Endothelial cell (in vitro differentiated cells): ENCODE measurements at places on chromosomes 13 and 19.

DNA sequence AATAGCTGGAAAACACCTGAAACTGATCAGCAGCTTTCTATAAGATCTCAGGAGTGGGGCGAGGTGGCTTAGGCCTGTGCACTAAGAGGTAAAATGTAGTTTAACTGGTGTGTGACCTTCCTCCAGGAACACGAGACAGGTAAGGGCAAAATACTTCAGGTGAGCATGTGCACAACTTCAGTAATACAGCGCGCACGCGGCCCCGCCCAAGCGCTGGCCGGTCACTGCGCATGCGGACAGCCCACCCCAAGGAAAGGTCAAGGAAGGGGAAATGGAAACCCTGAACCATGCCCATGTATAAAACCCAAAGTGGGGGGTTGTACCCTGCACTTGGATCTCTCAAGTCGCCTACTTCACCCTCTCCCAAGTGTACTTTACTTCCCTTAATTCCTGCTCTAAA lies 49.4 kb upstream of the ARHGEF7 start:
- peaks cover 33% of the 10 kb centered on the region for H3K4me1 ChIP-seq
- H3K36me3 ChIP-seq, result peaks cover 3% of the 10 kb centered on the region
- H3K27ac ChIP-seq, result no peak overlapping the region
- H3K27me3 ChIP-seq, result peaks cover 4% of the 10 kb centered on the region

- no peaks in the 10 kb centered on the region for H3K27me3 ChIP-seq
- H3K4me1 ChIP-seq, result no peaks in the 10 kb centered on the region
- no peak overlapping the region for H3K27ac ChIP-seq
- peaks cover 21% of the 10 kb centered on the region for H3K36me3 ChIP-seq
- no peak for DNase-seq
- no peak overlapping the region for H3K4me3 ChIP-seq
Observed at GRCh38 chr13:48334534-48335127, 31.1 kb downstream of the RB1 start.

DNA sequence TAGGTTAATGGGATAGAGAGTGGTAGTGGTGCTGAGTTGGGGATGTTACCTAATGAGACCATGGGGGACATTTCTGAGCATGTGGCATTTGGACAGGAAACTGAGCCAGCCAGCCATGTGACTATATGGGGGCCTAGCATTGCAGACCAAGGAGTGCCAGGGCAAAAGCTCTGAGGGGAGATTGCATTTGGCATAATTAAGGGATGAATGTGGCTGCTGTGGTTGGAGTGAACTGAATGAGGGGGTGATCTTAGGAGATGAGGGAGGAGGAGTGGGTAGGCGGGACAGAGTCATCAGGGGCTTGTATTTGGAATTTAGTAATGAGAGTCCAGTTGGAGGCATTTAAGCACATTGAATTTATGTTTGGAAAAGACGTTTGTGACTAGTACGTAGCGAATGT lies 6.6 kb downstream of the PCCA start:
- no peak overlapping the region for H3K4me3 ChIP-seq
- peaks cover 18% of the 10 kb centered on the region for H3K4me1 ChIP-seq
- no peak for DNase-seq
- H3K27ac ChIP-seq, result no peak overlapping the region
- peaks cover 11% of the 10 kb centered on the region for H3K36me3 ChIP-seq
- peaks cover 5% of the 10 kb centered on the region for H3K27me3 ChIP-seq

DNA sequence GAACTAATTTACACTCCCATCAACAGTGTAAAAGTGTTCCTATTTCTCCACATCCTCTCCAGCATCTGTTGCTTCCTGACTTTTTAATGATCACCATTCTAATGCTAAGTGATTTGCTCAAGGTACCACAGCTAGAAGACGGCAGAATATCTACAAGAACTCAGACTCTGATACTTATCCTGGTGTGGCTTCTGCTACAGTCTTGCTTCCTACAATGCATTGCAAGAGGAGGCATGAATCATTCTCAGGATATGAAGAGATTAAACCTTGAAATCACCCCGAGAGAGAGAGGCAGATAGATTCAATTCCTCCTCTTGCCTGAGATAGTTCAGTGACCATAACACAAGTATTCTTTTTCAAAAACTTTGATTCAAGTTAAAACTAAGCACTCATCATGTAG lies 306.4 kb downstream of the TBC1D4 start:
- DNase-seq, result no peak
- H3K27me3 ChIP-seq, result peaks cover 3% of the 10 kb centered on the region
- H3K4me3 ChIP-seq, result no peak overlapping the region
- peaks cover 1% of the 10 kb centered on the region for H3K4me1 ChIP-seq

GRCh38 chr19:29741776-29742175 lies 26.7 kb upstream of the C19orf12 start:
- no peak overlapping the region for H3K4me3 ChIP-seq
- H3K27me3 ChIP-seq, result peaks cover 9% of the 10 kb centered on the region
- H3K4me1 ChIP-seq, result no peaks in the 10 kb centered on the region
- H3K36me3 ChIP-seq, result no peaks in the 10 kb centered on the region
- DNase-seq, result no peak

DNA sequence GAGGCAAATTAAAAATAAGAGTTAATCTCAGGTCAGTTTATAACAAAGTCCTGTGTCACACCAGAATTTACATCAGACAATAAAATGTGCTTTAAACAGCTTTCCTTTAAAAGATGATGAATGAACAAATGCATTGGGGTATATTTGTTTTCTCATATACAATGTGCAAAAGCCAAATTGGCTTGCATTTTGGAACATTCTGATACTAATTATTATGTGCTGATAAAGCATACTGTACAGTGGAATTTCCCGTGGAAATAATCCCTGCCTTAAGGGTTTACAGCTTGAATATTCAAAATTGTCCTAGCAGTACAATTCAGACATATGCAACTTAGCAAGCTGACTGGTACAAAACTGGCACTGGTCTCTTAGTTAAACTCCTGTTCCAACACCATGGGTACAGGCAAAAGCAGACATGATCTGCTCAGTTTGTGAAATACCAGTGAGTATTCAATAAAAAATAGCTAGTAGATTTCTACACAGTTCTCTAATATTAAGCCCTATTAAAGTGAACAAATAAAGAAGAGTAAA lies 373.4 kb downstream of the SLITRK1 start:
- no peak overlapping the region for H3K4me3 ChIP-seq
- no peaks in the 10 kb centered on the region for H3K36me3 ChIP-seq
- H3K27me3 ChIP-seq, result no peaks in the 10 kb centered on the region
- H3K27ac ChIP-seq, result no peak overlapping the region
- H3K4me1 ChIP-seq, result no peaks in the 10 kb centered on the region
- DNase-seq, result no peak

DNA sequence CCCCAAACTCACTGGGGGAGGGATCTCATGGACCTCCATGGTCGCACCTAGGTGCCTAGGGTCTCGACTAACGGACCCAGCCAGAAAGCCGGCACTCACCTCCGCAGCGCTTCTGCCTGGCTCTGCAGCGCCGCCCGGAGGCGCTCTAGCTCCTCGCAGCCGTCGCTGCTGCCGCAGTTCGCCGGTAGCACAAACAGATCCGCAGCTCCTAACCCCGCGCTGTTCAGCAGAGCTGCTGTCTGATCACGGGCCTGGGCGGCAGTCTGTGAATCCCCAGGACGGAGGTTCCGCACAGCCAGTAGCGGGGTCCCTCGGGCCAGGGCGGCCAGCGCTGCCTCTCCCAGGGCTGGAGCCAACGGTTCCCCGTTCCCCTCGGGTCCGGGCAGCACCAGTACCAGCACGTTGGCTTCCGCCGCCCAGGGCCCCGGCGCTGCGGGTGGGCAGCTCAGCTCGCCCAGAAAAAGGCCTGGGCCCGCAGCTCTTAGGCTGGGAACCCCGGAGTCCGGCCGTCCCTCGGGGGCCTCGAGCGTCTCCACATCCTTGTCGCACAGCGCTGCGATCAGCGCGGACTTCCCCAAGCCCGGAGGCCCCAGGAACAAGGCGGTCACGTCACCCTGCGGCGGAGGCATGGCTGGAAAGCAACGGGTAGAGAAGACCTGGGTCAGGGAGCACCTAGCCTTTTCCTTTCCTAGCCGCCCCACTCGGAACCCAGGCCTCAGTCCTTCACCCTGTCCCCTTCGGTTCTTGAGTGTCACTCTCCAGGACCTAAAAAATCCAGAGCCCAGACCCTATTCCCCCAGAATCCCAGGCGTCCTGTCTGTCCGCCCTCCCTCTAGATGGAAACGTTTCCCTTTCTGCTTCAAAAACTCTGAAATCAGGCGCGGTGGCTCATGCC lies 977 bp downstream of the IRGQ start:
- peaks cover 29% of the 10 kb centered on the region for H3K4me1 ChIP-seq
- H3K27me3 ChIP-seq, result peaks cover 15% of the 10 kb centered on the region
- peak; percentile 70 for DNase-seq
- peaks cover 22% of the 10 kb centered on the region for H3K36me3 ChIP-seq
- peak overlapping the region; percentile 96 for H3K27ac ChIP-seq
- H3K4me3 ChIP-seq, result peak overlapping the region; percentile 99

DNA sequence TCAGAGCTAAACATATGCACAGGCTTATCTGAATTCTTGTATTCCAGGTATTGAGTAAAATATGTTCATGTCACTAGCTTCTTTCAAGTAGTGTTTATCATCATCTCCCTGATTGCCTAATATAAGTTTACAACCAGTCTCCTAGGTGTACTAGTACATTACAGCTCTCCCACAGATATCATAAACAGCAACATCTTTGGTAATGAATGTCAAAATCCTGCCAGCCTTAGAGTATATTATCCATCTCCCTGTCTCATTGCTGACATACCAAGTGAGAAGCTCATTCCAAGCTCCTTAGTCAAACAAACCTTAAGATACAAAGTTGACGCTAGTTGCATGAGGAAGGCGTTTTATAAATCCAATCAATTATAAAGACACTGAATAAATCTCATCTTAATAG lies 689.1 kb upstream of the GPC6 start:
- H3K36me3 ChIP-seq, result no peaks in the 10 kb centered on the region
- H3K27ac ChIP-seq, result no peak overlapping the region
- H3K4me3 ChIP-seq, result no peak overlapping the region
- no peak for DNase-seq

DNA sequence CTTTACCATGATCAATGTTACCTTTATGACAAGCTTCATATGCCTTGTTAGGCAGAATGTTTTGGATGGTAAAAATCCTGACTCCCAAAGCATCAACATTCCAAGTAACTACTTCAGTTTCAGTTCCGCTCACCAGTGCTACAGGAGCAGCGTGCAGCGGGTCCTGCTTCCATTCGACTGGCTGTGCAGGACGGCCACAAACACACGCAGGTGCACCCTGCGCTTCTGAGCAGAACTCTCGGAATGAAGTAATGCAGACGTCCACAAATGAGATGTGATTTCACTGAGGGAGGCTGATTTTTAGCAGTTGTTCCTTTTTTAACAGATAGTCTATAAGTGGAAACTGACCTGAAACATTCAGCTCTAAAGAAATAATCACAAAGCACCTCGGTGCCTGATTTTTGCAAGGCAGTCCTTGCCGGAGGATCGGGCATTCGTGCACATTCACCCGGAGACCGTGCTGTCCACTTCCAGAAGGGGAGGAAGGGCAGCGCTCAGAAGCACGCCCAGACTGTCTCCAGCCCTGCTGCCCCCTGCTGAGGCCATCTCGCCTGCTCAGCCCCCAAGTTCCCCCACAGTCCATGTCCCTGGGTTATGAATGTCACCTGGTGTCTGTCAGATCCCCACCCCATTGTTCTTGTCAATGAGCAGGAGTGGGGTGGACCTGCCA lies 85.8 kb downstream of the RAB20 start:
- peaks cover 76% of the 10 kb centered on the region for H3K36me3 ChIP-seq
- no peak overlapping the region for H3K27ac ChIP-seq

- H3K36me3 ChIP-seq, result peaks cover 4% of the 10 kb centered on the region
- no peaks in the 10 kb centered on the region for H3K4me1 ChIP-seq
- H3K27ac ChIP-seq, result no peak overlapping the region
- peak overlapping the region; percentile 24 for H3K4me3 ChIP-seq
- DNase-seq, result no peak
Observed at GRCh38 chr19:2484178-2484937, 8.4 kb downstream of the GADD45B start.

- H3K36me3 ChIP-seq, result no peaks in the 10 kb centered on the region
- no peak overlapping the region for H3K27ac ChIP-seq
- DNase-seq, result no peak
Observed at GRCh38 chr19:32519023-32519422, 62.0 kb upstream of the PDCD5 start.

GRCh38 chr19:38063928-38064327 lies 156.9 kb downstream of the SIPA1L3 start:
- no peak overlapping the region for H3K27ac ChIP-seq
- H3K36me3 ChIP-seq, result peaks cover 5% of the 10 kb centered on the region
- peaks cover 3% of the 10 kb centered on the region for H3K4me1 ChIP-seq
- no peak for DNase-seq
- H3K27me3 ChIP-seq, result peaks cover 2% of the 10 kb centered on the region

- H3K27me3 ChIP-seq, result peaks cover 9% of the 10 kb centered on the region
- H3K36me3 ChIP-seq, result peaks cover 16% of the 10 kb centered on the region
- no peak for DNase-seq
- H3K4me1 ChIP-seq, result peaks cover 28% of the 10 kb centered on the region
- no peak overlapping the region for H3K4me3 ChIP-seq
- no peak overlapping the region for H3K27ac ChIP-seq
Observed at GRCh38 chr19:58382997-58383603, 2.3 kb upstream of the ZNF837 start.
